ENCODE measurements at places on chromosomes 16 and 17.
A peak's percentile ranks its signal among the peaks of the same experiment; 100 is the strongest.

DNA sequence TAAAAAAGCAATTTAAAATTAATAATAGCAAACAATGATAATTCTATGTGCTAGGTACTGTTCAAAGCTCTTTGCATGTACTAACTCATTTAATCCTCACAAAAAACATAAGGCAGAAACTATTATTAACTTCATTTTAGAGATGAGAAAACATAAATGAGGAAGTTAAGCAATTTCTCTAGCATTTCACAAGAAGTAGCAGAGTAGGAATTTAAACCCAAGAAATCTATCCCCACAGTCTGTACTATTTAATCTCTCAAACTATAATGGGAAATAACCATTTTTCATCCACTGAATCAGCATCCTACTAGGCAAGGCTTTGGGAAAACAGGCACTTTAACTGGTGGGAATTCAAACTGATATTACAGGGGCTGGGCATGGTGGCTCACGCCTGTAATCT lies 42.2 kb upstream of the INTS2 start:
- no peak for DNase-seq

DNA sequence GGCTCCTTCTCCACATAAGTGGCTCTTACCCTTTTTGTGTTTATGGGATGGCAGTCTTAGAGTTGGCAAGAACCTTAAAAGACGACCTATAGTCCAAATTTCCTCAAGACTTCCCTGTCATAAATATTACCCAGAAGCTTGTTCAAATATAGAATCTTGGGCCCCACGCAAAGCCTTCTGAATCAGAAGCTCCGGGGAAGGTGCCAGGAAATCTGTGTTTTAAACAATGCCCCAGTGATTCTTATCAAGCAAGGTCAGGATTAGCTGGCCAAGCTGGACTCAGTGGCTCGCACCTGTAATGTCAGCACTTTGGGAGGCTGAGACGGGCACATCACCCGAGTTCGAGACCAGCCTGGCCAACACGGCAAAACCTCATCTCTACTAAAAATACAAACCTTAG lies 85.7 kb downstream of the TIMM22 start:
- DNase-seq = no peak

DNA sequence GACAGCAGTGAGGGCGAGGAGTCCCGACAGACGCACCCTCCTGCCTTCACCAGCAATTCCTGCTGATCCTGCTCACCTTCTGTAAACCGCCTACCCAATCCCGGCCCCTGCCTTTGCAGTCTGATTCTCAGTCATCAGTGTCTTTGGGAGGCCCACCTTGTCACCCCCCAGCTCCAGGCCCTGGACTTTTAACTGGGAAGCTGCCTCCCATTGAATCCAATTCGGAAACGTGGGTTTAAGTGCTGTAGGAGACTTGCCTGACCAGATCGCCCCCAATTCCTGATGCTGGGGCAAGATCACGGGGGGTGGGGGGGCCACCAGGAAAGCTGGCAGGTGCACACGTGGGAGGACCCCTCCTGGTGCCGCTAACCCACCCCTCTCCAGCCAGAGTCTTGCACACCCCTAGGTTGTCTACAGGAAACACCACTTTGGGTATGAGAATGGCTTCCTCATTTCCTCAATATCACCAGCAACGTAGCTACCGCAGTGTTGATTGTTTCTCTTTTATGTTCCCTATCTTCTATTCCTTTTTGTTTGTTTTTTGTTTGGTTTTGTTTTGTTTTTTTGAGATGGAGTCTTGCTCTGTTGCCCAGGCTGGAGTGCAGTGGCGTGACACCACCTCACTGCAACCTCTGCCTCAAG lies 46.6 kb upstream of the CMIP start:
- no peak for DNase-seq

DNA sequence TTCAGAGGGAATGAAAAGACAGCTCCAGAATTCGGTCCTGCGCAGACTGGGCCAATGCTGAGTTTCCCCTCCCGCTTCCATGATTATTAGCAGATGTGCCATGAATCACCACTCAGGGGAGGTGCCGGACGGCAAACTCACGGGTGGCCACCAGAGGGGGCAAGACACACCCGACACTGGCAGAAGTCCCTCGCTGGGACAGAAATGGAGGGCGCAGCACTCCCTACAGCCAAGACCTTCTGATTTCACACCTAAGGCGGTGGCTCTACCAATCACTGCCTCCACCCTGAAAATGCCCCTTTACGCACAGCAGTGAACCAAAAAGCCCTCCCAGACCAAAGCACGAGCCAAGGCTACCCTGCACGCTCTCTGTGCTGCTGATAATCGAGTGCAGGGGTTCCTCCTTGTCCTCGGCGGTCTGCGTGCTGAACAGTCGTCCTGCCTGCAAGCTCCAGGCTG lies 26.8 kb downstream of the TRAP1 start:
- peak; percentile 89 for DNase-seq

GRCh38 chr17:1126250-1126797 lies 53.5 kb downstream of the ABR start:
- DNase-seq = no peak

GRCh38 chr17:6532441-6532885 lies 23.9 kb downstream of the PITPNM3 start:
- no peak for DNase-seq

- DNase-seq = no peak
Measured at GRCh38 chr17:82832881-82833475, 6.8 kb downstream of the ZNF750 start.

GRCh38 chr17:42873315-42873714 lies 22.3 kb downstream of the AOC3 start:
- DNase-seq = no peak

Data from GM10248 (cell line).